ENCODE measurements at places on chromosomes 12 and 14. TPM values are rescaled to one million over a fixed set of nuclear protein-coding genes. Genes with fewer than 3 reads are reported as not detected.

LMBR1L gene
- total RNA-seq: 32.7 TPM

FAM186B gene
- 0.25 TPM for total RNA-seq

DNA sequence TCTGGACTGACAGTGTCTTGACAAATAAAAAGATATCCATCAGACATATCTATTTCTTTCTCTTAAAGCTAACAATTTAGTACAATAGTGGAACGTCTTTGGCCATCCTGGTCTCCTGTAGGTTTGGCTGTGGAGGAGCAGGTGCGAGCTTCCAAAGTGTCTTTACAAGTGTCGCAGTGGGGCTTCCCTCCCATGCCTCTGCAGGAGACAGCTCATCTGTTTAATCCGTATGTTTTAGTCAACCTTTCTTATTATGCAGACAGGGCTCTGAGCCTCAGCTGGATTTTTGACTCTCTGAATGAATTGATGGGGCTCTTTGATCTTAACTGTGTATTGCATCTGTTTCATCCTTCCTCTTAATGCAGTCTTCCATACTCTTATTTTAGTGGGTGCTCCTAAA is 57.5 kb downstream of the RMST start:
- peak; percentile 80 for DNase-seq

DNA sequence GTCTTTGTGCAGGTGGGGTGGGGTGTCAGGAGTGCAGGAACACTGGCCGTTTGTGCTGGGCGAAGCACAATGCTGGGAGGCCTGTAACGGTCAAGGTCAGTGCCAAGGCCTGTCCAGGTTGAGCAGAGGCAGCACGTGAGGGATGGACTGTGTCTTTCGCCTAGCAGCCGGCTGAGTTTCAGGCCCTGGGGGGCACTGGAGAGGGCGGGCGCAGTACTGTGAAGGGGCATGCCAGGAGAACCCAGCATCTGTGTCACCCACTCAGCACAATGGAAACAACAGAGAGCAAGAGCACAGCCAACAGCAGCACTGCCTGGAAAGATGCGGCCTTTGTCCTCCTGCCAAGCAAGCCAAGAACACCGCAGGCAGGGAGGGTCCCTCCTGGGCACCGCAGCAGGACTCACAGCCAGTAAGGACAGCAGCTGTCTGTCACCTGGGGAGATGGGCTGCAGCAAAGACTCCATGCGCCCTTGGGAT is 25.2 kb downstream of the SLC25A47 start:
- DNase-seq: no peak

DNA sequence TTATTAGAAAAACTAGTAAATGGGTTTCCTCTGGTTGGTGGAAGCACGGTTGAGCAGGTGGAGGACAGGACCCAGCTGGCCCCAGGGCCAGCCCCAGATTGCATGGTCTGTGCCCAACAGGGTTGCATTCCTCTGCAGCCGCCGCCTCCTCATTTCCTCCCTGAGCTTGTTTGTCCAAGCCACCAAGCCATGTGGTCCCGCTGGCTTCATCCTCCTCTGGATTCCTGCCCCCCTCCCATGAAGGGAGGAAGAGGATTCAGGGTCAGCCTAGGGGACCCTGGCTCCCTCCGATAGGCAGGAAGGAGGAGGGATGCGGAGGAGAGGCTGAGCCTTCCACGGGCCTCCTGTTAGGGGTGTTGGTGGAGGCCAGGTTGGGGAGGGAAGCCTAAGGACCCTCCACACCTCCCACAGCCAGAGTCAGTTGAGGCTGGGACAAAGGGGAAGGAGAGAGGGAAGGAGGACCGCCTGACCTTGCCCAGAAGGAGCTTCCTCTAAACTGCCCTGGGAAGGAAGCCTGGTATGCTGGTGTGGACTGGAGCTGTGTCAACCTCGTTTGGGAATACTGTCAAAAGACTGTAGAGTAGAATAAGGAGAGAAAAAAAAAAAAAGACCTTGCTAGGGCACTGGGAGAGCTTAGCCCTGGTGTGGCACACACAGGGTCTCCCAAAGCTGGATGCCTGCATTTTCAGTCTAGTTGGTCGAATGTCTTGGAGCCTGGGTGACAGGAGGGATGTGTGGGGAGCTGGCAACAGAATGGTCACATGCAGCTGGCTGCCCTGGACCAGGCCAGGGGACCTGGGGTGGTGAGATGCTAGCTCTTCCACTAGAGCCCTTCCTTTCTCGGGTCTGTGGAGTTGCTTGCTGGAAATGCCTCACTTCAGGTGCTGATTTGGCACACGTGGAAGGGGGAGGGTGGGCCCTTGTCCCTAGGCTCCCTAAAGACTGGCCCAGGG is 42.4 kb downstream of the PLEKHG3 start:
- DNase-seq: no peak

DNA sequence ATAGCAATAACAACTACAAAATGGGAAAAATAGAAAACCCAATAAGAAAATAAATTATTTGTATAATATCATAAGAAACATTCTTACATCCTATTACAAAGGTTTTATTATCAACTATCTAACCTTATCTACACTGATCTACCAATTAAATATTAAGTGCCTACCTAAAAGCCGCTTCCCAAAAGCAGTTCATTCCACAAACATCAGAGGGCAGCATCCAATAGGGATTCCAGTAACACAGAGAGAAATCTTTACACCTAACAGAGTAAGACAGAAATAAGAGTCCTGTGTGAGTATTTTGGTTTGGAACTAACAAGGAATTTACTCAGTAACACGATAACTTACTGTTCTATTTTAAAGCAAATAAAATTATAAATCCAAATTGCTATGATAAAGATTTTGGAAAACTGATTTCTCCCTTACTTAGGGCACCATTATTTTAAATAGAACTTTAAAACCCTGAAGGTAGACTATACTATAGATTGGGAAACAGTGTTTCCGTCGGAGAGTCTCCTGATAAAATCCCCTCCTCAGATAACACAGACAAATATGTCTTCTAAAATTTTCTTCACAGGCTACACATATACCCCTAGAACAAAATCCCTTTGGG is 15.0 kb downstream of the GXYLT1 start:
- DNase-seq: peak; percentile 66

LRTM2 gene
- total RNA-seq: 0.09 TPM

EP400 gene
- 21.2 TPM for total RNA-seq

DNA sequence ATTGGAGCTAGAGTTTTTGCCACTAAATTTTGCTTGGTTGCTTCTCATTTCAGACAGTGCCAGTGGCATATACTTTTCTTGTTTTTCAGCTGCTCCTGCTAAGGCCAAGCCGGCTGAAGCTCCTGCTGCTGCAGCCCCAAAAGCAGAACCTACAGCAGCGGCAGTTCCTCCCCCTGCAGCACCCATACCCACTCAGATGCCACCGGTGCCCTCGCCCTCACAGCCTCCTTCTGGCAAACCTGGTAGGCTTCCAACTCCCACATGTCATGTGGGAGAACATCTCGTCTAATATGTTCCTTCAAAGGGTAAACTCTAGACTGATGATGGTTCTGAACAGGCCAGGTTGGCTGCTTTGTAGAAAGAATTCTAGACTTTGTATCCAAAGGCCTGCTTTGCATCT is 11.0 kb downstream of the DLST start:
- no peak for DNase-seq

GRCh38 chr12:3135522-3136461 is 58.6 kb downstream of the TSPAN9 start:
- DNase-seq: peak; percentile 84

CCND2 gene
- total RNA-seq: 103 TPM

TAS2R7 gene
- total RNA-seq: not detected

GRCh38 chr12:5110345-5110744 is 66.7 kb downstream of the KCNA5 start:
- no peak for DNase-seq

DNA sequence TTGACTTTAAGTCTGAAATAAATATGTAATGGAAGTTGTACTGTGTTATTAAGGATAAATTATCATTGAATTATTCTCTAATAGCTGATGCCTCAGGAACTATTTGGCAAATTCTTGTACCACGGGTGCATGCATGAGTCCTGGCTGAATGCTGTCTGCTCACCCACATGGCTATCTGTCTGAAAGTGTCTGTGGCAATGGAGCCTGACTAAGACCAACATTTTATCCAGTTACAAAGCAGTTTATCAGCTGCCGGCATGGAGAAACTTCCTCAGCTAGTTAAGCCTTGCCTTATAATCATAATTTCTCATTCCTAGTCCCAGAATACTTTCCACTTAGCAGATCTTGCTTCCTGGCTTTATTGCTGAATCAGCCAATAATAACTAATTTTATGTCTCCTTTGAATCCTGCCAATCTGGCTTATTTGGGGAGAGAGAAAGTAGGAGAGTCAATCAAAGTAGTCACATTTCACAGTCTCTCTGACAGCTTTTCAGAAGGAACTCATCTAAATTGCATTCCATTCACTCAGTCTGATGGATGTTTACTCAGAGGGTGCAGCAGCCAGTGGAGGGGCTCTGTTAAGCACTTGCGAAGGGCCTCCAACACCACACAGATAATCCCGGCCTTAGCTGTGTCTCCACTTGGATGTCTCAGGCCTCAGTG is 280.6 kb upstream of the CLEC14A start:
- DNase-seq: peak; percentile 56

- no peak for DNase-seq
Observed at GRCh38 chr14:50008974-50009373, 107.4 kb downstream of the VCPKMT start.

DNA sequence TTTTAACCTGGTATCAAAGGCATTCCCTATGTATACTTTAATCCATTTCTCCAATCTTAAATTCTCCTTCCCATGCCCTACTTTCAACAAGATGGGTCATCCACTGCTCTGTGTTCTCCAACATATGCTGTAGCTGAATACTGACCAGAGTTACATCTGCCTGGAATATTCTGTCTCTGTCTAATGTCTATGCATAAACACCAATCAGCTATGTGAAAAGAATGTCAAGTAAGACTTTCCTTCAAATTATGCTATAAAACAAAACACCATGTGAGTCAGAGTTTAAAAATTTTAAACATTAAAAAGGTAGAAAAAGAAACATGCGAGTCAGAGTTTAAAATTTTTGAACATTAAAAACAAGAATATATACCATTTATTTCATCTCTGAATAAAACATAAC is 19.3 kb downstream of the NT5DC3 start:
- no peak for DNase-seq

DNA sequence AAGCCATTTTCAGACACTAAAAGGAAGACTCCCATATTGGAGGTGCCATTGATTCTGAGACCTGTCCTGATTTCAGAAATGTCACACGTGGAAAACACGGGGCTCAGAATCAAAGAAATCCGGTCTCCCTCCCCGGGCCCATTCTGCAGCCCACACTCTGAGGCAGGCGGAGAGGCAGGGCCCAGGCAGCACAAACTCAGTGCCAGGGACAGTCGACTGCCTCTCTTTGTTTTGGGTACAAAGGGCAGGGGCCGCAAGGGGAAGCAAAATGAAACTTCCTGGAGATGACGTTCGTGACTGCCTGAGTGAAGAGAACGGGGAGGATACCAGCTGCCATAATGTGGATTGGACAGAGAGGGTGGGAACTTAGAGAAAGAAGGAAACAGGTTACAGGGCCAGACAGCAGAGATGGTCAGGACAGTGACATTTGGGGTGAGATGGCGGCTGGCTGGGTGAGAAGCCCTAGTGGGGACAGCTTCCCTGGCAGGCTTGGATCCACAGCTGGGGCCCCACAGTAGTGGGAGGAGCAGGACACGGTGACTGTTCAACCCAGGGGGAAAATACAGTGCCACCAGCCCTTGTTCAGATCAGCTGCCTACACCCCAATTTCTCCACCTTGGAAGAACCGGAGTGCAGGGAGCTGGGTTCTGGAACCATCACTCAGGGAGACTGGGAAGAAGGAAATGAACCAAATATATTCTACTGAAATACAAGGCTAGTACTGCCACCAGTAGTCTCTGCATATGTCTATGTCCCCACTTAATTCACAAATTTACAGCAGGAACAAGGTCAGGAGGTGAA is 8.1 kb downstream of the GAPDH start:
- DNase-seq: no peak

KRT71 gene
- total RNA-seq: not detected

GRCh38 chr12:108634341-108634751 is 652 bp upstream of the SELPLG start:
- no peak for DNase-seq

DNA sequence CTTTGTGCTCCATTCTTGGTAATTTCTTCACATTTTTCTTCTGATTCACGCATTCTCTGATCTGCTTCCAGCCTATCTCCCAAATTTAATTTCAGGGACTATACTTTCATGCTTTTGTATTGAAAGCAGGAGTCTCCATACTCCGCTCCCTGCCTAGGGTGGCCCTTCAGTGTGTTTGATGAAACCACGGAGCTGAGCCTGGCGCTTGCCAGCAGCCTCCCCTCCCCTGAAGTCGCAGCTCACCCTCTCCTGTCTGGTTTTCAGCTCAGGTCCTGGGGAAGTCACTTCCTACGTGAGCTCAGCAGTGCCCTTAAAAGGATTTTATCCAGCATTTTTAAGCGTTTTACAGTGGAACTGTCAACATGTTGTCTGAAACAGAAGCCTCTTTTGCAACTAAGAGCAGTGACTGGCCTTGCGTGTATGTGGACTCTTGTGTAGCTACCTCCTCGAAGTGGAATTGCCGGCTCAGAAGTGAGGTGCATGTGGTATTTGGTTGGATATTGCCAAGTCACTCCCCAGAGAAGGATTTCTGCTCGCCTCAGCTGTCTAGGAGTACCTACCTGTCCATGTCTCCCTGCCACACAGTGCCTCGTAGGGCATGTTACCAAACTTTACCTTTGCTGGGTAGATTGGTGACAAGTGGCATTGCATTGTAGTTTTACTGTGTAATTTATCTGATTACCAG is 78.5 kb downstream of the TESC start:
- DNase-seq: no peak

DNA sequence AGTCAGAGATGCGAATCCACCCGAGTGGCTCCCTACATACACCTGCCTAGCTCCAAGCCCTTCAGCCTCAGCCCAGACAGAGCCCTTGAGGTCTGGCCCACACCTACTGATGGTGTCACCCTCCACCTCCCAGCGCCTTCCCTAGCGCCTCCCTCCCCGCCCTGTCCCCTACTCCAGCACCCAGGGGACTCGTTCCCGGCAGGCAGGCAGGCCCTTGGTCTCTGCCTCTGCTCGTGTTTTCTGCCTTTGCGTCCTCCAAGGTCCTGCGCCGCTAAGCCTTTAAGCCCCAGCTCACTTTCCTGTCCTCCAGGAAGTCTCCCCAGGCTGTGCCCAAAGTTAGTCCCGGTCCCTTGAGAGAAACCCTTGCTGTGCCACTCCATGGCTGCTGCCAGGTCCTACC is 12.7 kb downstream of the INF2 start:
- no peak for DNase-seq

GAS2L3 gene
- 57.6 TPM for total RNA-seq

NDUFA12 gene
- total RNA-seq: 170 TPM

All from neural progenitor cell (in vitro differentiated cells).